Motor neuron (in vitro differentiated cells): ENCODE measurements at places on chromosomes 5 and 9. TPM values are rescaled to one million over a fixed set of nuclear protein-coding genes. Genes with fewer than 3 reads are reported as not detected.

The GLRA1 gene
- total RNA-seq = 0.56 and 0.64 TPM in 2 replicates

The ALDOB gene
- 0.18 and 1.2 TPM in 2 replicates for total RNA-seq

The PFN3 gene
- 0.92 TPM in 1 of 2 replicates, not detected in the other for total RNA-seq

The TYRP1 gene
- total RNA-seq = not detected in 2 replicates

The PCDHB15 gene
- 8.6 and 12.0 TPM in 2 replicates for total RNA-seq

The ANKRD20A1 gene
- total RNA-seq = 1.9 and 5.7 TPM in 2 replicates

The CCDC187 gene
- 0.07 TPM in 2 replicates for total RNA-seq

The CDH9 gene
- 0.81 and 1.1 TPM in 2 replicates for total RNA-seq

The ROR2 gene
- total RNA-seq = 9.7 and 13.0 TPM in 2 replicates

The TAF1L gene
- 0.43 and 0.53 TPM in 2 replicates for total RNA-seq

The IL3 gene
- total RNA-seq = not detected in 2 replicates

The BAAT gene
- 0.46 TPM in 2 replicates for total RNA-seq

The LECT2 gene
- not detected in 2 replicates for total RNA-seq

The PCDHB14 gene
- total RNA-seq = 1.1 and 1.2 TPM in 2 replicates

The LRRC14B gene
- total RNA-seq = not detected in 2 replicates

The GTF2H2C gene
- total RNA-seq = 29.1 and 30.8 TPM in 2 replicates

The GM2A gene
- total RNA-seq = 9.6 and 10.8 TPM in 2 replicates

The CXCL14 gene
- total RNA-seq = 0.14 and 0.21 TPM in 2 replicates

The ENTREP1 gene
- 0.43 and 0.81 TPM in 2 replicates for total RNA-seq

The FGF1 gene
- 0.44 and 0.52 TPM in 2 replicates for total RNA-seq

The SPINK6 gene
- not detected in 2 replicates for total RNA-seq

The SLC6A19 gene
- 0.10 and 0.11 TPM in 2 replicates for total RNA-seq

The EQTN gene
- not detected in 2 replicates for total RNA-seq

The NCBP1 gene
- total RNA-seq = 34.1 and 36.1 TPM in 2 replicates

The HTR4 gene
- total RNA-seq = 0.17 and 0.34 TPM in 2 replicates

The OLFM1 gene
- total RNA-seq = 36.5 and 38.0 TPM in 2 replicates

The TRIM7 gene
- total RNA-seq = 0.86 and 3.4 TPM in 2 replicates

The RLN1 gene
- total RNA-seq = 0.66 TPM in 1 of 2 replicates, not detected in the other

The FBXL7 gene
- total RNA-seq = 9.2 and 10.6 TPM in 2 replicates

The IGIP gene
- 11.6 and 17.5 TPM in 2 replicates for total RNA-seq

The FOXD4L4 gene
- 0.25 and 0.68 TPM in 2 replicates for total RNA-seq

The MAMDC4 gene
- 3.2 and 8.4 TPM in 2 replicates for total RNA-seq

The LCN2 gene
- 2.4 and 3.3 TPM in 2 replicates for total RNA-seq

The C5orf52 gene
- total RNA-seq = not detected in 2 replicates

The SLC45A2 gene
- 0.92 and 1.0 TPM in 2 replicates for total RNA-seq

The EFNA5 gene
- total RNA-seq = 53.5 and 61.6 TPM in 2 replicates

The ALDH7A1 gene
- total RNA-seq = 26.7 and 67.9 TPM in 2 replicates

The GRIA1 gene
- 203 and 219 TPM in 2 replicates for total RNA-seq

The SLC28A3 gene
- total RNA-seq = 0.09 and 0.15 TPM in 2 replicates

The PLGRKT gene
- total RNA-seq = 23.1 and 26.2 TPM in 2 replicates

The MSX2 gene
- total RNA-seq = 0.25 TPM in 1 of 2 replicates, not detected in the other

The EGFL7 gene
- total RNA-seq = 0.81 TPM in 2 replicates

The MED7 gene
- total RNA-seq = 10.7 and 13.7 TPM in 2 replicates

The BOD1 gene
- 93.9 and 95.1 TPM in 2 replicates for total RNA-seq

The C9orf72 gene
- 5.2 and 5.7 TPM in 2 replicates for total RNA-seq

The LRRC19 gene
- 1.3 and 1.7 TPM in 2 replicates for total RNA-seq

The TPM2 gene
- total RNA-seq = 442 and 470 TPM in 2 replicates

The ZCCHC9 gene
- 31.4 and 33.1 TPM in 2 replicates for total RNA-seq

The TMEM215 gene
- not detected in 2 replicates for total RNA-seq

The GPRIN1 gene
- 1.1 and 1.2 TPM in 2 replicates for total RNA-seq

The ANKRD34B gene
- 0.19 and 0.22 TPM in 2 replicates for total RNA-seq

The RPL35 gene
- 3,215 and 3,242 TPM in 2 replicates for total RNA-seq

The N4BP3 gene
- 8.0 and 8.4 TPM in 2 replicates for total RNA-seq

The NMUR2 gene
- 1.1 and 1.5 TPM in 2 replicates for total RNA-seq

The CER1 gene
- 0.19 TPM in 1 of 2 replicates, not detected in the other for total RNA-seq

The SHOC1 gene
- 0.33 and 0.50 TPM in 2 replicates for total RNA-seq

The BARHL1 gene
- total RNA-seq = 0.16 TPM in 1 of 2 replicates, not detected in the other

The IL9 gene
- total RNA-seq = not detected in 2 replicates

The SLC23A1 gene
- 1.0 and 1.1 TPM in 2 replicates for total RNA-seq
